Dorsolateral prefrontal cortex (tissue), 122 donors: ENCODE measurements at places on chromosomes 3 and 15. TPM values are rescaled to one million over a fixed set of nuclear protein-coding genes. Genes with fewer than 3 reads are reported as not detected.

SH2D7 gene
- not detected for total RNA-seq

ABI3BP gene
- 14.3 TPM for total RNA-seq

AMOTL2 gene
- total RNA-seq: 71.7 TPM

KCNH8 gene
- 28.4 TPM for total RNA-seq

ESYT3 gene
- 29.8 TPM for total RNA-seq

TLR9 gene
- total RNA-seq: 0.89 TPM

FANCD2OS gene
- total RNA-seq: not detected

CADPS gene
- 199 TPM for total RNA-seq

CCNB2 gene
- 1.5 TPM for total RNA-seq

GPR160 gene
- not detected for total RNA-seq

TMEM43 gene
- total RNA-seq: 28.7 TPM

TIGIT gene
- total RNA-seq: 0.19 TPM

TGM4 gene
- not detected for total RNA-seq

RGMA gene
- total RNA-seq: 69.6 TPM
